ENCODE measurements at places on chromosomes 13 and 19.

DNA sequence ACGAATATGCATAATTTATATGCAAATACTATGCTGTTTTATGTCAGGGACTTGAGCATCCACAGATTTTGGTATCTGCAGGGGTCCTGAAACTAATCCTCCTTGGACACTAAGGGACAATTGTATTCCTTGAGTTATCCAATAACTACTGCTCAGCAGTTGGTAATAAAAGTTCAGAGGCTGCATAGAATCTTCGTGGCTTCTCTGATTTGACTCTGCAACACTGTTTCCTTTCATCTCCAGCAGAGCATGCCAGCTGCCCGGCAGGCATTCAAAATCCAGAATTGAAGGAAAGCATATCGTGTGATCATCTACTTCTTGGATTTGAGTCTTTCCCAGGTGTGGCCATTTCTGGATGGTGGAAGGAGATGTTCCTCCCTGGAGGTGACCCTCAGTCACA is 64.5 kb upstream of the MRI1 start:
- DNase-seq, result no peak

GRCh38 chr13:32426990-32427851 is 709 bp downstream of the N4BP2L1 start:
- peak; percentile 54 for DNase-seq

- DNase-seq, result no peak
Observed at GRCh38 chr13:49288458-49288857, 40.7 kb downstream of the CDADC1 start.

GRCh38 chr13:112796190-112796915 is 106.5 kb downstream of the ATP11A start:
- DNase-seq, result no peak

GRCh38 chr13:67438465-67438864 is 208.3 kb upstream of the PCDH9 start:
- DNase-seq, result no peak

DNA sequence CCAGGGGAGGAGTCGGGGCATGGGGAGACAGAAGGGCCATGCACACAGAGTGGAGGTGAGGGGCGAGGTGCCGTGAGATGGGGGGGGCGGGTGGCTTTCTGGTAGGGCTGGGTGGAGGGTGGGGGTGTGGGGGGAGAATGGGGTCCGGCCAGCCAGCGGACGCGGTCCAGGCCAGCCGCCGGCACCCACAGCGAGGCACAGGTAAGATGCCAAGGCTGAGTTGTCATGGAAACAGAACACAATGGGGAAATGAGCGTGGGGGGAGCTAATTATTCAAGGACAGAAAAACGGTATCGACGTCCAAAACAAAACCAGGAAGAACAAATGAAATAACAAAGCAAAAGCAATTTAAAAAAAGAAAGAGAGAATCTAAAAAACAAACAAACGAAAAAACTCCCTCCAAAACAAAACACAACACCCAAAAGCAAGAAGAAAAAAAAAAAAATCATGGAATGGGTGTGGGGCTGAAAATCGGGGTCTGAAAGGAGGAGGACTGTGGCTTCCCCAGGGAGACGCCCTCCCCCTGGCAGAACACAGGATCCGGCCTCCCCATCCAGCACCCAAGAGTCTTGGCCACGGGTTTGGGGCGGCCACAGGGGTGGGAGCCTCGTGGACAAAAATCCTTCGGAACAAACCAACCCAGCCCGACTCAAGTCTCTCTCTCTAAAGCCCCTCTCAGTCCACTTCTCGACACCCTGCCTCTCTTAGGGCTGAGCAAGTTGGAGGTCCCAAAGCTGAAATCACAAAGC is 92.5 kb downstream of the PTPRS start:
- no peak for DNase-seq

DNA sequence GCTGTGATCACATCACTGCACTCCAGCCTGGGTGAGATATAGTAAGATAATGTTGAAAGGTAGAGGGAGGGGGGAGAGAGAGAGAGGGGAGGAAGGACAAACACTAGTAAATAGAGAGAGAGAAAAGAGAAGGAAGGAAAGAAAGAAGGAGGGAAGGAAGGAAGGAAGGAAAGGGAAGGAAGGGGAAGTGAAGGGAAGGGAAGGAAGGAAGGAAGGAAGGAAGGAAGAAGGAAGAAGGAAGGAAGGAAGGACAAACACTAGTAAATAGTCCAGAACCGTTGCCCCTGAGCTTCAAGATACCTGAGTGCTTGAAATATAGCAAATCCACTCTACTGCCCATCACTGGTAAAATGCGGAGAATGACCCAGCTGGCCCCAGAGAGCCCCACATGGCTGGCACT is 156.5 kb upstream of the ZNF507 start:
- no peak for DNase-seq

GRCh38 chr13:37295573-37295972 is 190.1 kb upstream of the CSNK1A1L start:
- DNase-seq, result no peak

GRCh38 chr19:29533578-29534544 is 8.1 kb downstream of the VSTM2B start:
- DNase-seq, result no peak

DNA sequence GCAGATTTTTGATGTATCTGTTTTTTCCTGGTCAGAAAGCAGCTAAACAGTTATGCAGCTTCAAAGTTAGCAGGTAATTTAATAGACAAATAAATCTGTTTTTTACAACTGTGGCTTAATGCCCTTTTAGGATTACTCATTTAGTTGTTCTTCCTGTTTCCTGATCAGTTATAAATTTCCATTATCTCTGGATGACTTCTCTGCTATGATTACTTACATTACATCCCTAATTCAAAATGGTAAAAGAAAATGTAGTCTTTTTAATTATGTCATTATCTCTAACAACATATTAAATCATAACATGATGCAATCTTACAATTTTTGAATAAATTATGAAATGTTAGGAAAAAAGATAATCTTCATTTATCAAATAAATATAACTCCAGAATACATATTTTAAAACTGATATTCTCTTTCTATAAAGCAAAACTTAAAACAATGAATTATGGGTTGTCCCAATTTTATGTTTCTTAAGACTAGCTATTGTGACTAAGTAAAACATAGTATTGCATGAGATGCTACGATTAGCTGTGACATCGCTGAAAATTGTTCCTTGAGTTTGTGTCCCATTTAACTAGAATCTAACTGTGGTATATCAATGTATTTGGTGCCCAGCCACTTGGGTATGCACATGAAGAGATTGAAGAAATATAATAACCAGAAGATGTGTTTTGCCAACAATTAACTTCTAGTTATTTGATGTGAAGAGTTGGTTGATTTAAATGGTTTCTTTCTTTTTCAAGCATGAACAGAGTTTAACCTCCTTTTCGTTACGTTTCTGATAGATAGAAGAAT is 605.3 kb upstream of the SPRY2 start:
- no peak for DNase-seq

DNA sequence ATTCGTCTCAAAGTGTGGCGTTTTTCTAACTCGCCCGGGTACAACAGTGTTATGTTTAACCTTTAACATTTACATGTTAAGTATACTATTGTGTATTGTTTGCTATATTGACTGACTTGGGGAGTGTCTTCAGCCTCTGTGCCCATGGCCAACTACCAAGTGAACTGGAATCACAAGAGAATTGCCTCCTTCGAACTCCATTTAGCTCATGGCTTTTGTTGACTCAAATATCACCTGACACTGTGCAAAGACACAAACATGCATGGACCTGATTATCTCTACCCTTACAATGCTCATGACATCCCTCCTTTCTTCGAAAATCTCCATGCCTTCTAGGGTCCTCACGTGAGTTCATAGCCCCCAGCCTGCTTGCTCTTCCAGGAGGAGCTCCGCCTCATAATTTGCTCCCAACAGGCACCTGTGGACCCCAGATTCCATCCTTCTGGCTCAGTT is 704 bp downstream of the ZNF814 start:
- DNase-seq, result no peak

DNA sequence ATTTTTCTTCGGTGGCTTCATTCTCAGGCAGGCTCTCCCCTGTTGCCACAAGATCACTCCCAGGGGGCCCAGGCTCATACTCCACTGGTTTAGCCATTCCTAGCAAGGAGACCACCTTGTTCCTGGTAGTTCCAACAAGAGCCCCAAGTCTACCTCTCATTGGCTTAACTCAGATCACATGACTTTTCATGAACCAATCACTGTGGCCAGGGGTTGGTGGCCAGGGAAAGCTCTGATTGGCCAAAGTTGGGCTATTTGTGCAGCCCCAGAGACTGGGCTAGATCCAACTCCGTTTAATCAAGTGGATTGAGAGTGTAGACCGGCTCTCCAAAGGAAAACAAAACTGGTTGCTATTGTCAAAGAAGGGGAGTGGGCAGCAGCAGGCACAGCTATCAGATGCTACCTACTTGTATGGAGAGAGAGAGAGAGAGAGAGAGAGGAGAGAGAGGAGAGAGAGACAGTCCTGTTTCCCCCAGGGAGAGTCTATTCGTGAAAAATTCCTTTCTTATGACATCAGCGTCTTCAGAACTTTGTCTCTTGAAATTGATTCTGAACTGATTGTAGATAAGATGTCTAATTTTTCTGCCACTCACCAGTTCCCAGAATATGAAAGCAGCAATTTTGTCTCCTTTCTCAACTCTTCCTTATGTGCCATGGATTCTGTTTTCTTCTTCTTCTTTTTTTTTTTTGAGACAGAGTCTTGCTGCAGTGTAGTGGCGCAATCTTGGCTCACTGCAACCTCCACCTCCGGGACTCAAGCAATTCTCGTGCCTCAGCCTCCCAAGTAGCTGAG is 5.9 kb downstream of the CEACAM19 start:
- DNase-seq, result no peak

- no peak for DNase-seq
Observed at GRCh38 chr19:3949997-3950859, 17.4 kb downstream of the NMRK2 start.

GRCh38 chr13:42623916-42624315 is 50.0 kb downstream of the TNFSF11 start:
- no peak for DNase-seq

DNA sequence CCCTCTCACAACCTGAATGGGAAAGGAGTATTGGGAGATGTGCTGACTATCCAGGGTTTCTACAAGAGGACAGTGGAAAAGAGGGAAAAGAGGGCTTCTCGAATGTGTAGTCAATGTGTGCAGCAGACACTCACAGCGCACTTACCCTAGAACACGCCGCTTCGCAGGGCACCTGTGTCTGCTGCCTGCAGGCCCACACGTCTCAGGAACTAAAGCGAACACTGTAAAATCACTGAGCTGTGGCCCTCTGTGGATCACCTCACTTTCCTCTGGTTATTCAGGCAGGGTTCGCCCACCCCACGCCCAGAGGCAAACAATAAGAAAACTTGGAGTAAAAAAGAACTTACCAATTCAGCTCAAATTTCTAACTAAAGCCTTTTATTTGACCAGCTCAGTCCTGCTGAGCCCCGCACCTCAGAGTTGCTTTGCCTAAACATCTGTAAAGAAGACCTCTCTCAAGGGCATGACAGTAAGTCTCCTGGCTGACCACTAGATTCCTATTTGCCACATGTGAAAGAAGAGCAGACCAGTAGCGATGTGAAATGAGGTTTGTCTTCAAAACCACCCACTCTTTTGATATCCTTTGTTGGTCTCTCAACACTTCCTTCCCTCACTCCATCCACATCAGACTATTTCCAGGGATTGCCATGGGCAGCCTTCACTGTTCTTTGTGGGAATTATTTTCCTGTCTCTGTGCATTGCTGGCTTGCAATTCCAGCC is 19.3 kb upstream of the DOCK9 start:
- no peak for DNase-seq

DNA sequence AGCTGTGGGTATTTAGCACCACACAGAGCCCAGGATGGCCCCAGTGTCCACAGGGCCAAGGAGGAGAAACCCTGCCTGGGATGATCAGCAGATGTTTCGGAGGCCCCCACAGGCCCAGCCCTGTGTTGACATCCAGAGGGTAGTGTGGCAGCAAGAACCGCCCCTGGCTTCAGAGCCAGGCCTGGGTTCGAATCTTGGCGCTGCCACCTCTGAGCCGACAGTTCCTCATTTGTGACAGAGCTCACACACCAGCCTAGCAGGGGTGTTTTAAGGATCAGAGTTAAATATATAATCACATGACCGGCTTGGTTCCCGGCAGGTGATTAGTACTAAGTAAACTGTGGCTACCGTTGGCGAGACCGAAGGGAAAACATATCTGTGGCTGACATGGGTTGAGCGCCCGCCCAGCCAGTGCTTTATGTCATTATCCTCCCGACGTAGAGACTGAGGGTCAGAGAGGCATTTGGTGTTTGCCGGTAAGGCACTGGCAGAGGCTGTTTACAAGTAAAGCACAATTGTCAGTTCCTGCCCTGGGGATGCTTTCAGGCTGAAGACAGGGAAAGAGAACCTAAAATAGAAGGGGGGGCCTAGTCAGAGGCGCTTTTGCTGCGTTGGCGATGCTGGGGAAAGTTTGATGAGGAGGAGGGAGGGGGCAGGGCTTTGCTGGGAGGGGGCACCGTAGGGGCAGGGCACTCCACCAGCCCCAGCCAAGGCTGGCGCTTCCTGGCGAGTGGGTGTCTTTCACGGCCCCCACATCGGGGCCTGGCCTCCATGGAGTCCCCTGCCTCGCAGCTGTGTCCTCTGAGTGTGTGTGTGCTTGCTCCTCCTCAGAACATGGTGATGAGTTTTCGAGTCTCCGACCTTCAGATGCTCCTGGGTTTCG is 4.8 kb downstream of the PIAS4 start:
- no peak for DNase-seq

DNA sequence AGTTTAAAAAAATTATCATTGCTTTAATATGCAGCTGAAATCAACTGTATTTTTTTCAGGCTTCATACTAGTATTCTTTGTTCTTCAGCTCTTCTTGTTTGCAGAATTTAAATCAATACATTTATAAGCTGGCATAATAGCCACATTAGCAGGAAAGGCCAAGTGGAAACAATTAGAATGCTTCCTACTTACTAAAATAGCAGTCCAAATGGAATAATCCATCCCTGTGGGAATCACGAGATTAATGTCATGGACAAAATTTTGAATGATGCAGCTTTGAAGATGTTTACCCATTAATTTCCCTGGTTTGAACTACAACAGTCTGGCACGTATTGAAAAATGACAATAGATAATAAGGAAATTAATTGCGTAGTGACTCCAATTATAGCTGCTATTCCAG is 2650.8 kb downstream of the PCDH9 start:
- no peak for DNase-seq
